Lung (tissue), 17 donors: ENCODE measurements at places on chromosomes 2 and 18.

- DNase-seq = no peak
These were observed 78.1 kb upstream of the ETAA1 start for GRCh38 chr2:67318993-67319481.

DNA sequence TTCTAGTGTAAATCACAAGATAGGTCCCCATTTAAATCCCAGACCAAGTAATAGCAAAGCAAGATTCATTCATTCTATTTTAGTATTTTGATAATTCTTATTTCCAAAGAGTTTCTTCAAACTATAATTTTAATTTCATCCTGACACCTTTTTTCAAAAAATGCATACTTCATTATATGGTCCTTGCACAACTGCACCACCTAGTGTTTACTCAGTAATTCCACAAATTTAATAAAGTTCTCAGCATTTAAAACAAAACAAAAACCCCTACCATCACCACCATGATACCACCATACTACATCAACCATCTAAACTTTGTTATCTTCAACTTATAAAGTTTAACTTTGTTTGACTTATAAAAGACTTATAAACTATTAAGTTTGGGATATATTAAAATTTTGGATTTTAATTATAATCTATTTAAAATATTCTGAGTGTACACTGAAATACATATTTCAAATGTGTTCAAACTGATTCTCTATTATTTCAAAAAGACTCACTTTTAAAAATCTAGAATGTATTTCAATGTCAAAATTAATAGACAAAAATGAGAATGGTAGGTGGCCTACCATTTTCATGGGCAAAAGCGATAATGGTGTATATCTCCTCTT is 44.2 kb downstream of the WDPCP start:
- peak; percentile 22 for DNase-seq

DNA sequence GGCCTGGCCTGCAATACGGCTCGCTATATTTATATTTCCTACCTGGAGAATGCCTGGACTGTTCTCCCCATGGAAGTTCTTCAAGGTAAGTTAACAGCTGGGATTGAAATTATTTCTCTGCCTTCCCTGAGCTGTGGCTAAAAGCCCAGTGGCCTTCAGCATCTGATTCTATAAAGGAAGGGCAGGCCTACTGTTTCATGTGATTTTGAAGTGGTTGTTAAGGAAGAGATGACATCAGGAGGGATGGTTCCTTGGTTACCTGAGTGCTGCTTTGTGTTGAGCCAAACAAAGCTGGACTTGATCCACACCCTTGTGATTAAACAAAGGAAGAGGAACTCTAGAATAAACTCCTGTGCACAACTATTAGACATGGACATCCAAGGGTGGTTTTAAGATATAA is 61.6 kb downstream of the MFSD6 start:
- DNase-seq = peak; percentile 35

DNA sequence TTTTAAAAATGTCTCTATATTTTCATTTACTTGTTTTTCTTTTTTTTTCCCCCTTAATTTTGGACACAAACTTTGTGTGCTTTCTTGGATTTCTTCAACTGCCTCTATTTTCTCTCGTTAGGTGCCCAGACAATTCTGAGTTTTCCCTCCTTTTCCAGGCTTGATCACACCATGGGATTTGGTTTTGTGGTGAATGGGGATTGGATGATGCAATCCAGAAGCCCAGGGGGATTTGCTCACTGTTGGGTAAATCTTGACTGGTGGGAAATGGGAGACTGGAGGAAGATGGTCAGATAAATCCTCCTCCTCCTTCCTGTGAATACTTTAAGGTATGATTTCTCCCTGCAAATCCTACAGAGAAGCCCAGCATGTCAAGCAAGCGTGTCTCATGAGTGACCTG is 19.5 kb upstream of the PAX8 start:
- DNase-seq = no peak

GRCh38 chr2:54594048-54594447 is 129.4 kb upstream of the EML6 start:
- DNase-seq = no peak

- no peak for DNase-seq
These were observed 552.8 kb upstream of the PKDCC start for GRCh38 chr2:41495050-41495449.

- no peak for DNase-seq
These were observed 21.1 kb downstream of the RHOB start for GRCh38 chr2:20467789-20468548.

- DNase-seq = no peak
These were observed 109.2 kb downstream of the MREG start for GRCh38 chr2:215904101-215904500.

GRCh38 chr2:112566104-112566503 is 18.3 kb upstream of the CHCHD5 start:
- no peak for DNase-seq

- DNase-seq = no peak
These were observed 203.7 kb downstream of the HDAC4 start for GRCh38 chr2:239197146-239197545.

- no peak for DNase-seq
These were observed 275.0 kb downstream of the PTGR3 start for GRCh38 chr18:74933930-74934329.

DNA sequence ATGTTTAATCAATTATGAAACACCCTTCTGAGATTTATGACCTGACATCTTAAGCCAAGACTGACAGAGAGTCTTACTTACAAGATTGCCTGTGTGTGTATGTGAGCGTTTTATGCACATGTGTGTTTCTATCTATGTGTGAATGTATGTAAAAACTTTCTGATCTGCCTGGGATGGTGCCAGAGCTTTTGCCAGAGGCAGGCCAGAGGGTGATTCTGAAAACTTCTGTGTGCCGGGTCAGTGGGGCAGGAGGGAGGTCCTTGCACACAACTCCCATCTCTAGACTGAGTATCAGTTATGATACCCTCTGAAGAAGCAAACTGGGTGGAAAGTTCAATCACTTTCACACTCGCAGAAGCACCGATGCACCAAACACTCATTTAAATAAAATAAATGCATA is 335.0 kb upstream of the NT5C1B start:
- DNase-seq = peak; percentile 73

DNA sequence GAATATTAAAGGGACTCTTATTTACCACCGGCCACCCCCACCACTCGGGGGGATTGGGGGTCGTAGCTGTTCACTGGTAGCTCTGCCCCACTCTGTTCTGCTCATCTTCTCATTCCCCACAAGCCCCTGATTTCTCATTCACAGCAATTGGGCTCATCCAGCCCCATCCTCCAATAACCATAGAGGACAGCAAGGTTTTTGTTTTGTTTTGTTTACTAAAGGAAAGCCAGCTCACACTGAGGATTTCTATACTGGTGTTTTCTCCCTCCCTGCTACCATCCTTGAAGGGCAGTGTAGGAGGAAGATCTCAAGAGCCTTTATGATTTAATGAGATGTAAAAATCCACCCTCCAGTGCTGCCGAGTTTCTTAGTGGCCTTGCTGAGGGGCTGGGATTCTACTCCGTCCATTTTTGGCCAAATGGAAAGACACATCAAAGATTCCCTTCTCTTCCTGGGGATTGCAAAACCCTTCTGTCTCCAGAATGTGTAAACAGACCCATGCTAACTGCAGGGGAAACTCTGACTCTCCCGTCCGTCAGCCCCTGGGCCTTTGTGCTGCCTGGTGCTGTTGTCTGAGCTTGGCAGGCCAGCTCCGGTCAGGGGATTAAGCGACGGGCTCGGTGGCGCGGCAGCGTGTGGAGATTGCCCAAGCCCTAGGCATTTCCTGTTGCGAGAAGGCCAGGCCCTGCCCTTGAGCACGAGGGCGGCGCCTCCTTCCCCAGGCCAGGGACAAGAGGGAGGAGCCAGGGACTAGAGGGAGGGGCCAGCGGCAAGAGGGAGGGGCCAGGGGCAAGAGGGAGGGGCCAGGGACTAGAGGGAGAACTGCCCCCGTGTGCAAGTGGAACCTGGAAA is 165.0 kb downstream of the ANTXR1 start:
- peak; percentile 96 for DNase-seq

DNA sequence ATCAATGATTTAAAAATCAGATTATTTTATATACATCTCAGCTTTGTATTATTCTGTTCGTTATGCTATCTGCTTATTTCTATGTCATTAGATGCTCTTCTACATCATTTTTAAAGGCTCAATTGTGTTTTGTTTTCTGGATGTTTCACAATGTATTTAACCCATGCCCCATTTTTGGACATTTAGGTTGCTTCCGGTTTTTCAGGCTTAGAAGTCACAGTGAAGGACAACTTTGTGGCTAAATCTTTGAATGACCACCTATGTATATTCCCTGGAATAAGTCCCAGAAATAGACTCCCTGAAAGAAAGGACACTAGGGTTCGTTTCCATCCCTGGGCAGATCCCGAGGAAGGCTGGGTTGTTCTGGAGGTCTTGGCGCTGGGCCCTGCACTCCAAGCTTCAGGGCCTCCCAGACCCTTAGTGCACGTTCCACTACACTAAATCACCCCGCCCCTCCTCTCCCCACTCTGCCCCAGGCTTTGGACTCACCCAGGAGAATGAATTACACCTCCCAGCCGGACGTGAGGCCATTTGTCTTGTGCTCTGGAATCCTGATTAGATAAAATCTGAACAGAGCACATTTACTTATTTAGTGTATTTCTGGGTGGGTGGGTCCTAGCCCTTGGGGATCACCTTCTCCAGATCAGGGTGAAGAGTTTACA is 188.2 kb downstream of the ZFP36L2 start:
- DNase-seq = peak; percentile 78

GRCh38 chr18:48781163-48781987 is 169.4 kb downstream of the SMAD7 start:
- DNase-seq = peak; percentile 99

DNA sequence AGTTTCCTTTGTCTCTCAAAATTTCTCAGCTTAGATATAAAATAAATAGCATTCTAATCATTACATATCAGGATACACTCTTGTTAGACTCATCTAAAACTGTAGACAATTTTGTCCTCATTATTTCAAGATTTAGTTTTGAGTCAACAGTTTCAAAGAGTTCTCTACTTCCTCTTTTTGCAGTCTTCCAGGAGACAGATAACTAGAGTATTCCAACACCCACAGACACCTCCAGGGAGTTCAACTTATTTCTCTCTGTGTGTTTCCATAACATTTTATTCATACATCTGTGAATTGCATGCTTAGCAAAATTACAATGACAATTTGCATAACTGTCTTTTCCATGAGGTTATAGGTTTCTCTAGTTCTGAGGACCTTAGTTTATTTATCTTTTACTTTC is 166.6 kb upstream of the HNMT start:
- no peak for DNase-seq

GRCh38 chr2:53633441-53633840 is 134.2 kb upstream of the CHAC2 start:
- no peak for DNase-seq

GRCh38 chr2:235669983-235670962 is 176.4 kb downstream of the AGAP1 start:
- peak; percentile 78 for DNase-seq

DNA sequence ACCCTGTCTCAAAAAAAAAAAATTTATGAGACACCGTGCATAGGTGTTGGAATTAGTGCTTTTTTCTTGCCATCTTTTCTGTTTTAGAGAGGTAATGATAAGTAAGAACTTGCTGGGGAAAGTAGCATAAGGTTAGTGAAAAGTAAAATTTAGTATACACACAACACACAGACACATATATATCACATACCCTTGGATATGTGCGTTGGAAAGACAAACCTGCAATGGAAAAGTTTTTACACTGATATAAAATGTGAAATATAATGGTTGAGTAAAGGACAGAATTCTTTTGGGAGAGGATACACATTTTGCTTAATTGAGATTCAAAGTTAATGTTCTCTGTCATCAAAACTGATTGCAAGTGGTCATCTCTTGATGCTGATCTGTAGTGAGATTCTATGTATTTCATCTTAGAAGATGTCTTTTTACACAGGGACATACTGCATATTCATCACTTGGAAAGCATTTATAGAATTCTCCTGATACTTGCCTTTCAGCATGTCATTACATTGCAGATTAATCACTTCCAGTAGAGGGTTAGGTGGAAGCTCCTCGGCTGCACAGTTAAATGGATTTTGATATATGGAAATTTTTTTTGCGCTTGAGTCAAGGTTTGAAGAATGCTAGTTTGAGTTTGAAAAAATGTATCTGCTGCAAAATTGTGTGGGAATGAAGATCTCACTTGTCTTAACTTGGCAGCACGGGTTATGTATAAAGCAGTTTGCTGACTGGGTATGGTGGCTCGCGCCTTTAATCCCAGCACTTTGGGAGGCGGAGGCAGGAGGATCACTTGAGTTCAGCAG is 13.5 kb downstream of the PPP1CB start:
- no peak for DNase-seq

DNA sequence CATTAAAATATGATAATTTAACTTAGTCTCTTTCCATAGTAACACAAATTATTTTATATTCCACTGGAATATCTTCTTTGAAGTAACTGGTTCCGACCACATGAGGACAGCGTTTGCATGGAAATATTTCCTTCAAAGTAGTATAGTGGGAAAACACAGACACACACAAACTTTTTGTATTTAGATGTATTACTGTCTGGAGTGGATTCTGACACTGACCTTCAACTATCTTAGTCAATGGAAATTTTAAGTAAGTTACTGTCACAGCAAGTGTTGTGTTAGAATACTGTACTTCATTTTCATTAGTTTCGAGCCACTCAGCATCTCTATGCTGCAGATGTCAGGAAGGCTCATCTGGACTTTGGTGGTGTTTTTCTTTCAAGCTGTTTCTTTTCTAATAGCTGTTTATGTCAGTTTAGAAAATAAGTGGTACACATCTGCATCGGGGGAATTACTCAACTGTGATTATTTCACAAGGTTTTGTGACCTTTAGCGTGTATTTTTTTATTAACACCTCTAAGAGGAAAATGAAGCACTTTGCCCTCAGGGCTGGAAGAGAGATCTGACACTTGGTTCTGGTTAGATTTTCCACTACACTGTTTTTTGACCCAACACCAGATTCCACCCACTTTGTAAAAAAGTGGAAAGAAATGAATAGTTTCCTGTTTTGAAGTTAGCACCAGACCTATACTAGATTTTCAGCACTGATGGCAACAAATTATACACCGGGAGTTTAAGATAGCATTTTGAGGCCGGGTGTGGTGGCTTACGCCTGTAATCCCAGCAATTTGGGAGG is 18.9 kb upstream of the THOC1 start:
- DNase-seq = no peak

DNA sequence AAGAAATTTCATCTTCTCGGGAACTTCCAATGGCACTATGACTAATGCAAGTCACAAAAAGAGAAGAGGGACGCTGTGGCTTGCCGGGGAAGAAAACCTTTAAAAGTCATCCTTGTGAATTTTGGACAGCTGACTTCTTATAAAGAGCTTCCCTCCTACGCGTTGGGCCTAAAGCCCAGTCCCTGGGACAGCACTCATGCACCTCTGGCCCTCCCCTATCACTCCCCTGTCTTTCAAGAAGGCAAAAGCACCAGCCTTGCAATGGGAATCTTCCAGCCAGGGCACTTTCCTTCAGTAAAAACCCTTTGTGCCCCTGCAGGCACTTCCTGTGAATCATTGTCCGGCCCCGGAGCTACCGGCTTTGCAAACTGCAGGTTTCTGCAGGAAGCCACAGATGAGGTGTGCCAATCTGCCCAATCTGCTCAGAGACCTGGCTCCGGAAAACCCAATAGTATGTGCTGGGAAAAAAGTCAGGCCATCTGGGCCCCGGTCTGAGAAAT is 7.1 kb downstream of the MREG start:
- DNase-seq = no peak

- no peak for DNase-seq
These were observed 11.8 kb downstream of the WIPF1 start for GRCh38 chr2:174585657-174586252.
